ENCODE measurements at places on chromosomes 7 and 10.

- peak; percentile 63 for DNase-seq
These were observed 20.0 kb downstream of the UNC5B start for GRCh38 chr10:71232089-71232998.

- DNase-seq: peak; percentile 87
These were observed 171.5 kb downstream of the PRPF18 start for GRCh38 chr10:13758312-13758711.

DNA sequence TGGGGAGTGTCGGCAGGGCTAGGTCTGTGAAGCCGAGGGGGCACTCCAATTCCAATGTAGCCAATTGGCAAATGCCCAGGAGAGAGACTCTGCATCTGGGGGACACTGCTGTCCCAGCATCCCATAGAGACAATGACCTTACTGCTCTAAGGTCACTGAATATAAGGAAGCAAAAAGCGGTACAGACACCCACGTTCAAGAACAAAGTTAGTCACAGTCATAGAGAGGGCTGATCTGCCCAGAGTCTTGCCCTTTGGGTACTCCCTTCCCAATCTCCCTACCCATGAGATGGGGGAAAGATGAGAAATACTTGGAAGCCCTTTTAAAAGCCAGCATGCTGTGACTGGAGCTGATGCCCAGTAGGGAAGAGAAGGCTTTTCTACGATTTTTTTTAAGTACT is 76.3 kb upstream of the GSDME start:
- DNase-seq: no peak

DNA sequence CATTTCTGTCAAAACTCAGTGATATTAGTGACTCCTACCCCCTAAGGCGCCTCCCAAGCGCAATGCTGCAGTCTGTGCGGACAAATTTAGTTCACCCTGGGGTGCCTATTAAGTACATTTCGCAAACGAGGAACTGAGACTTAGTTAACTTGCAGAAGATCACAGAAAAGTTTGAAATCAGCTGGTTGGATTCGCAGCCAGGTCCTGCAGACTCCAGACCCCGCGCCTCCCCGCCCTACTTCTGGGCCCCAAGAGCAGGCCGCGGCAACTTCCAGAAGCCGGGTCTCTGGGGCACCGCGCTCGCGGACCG is 588 bp downstream of the CYREN start:
- DNase-seq: peak; percentile 43

DNA sequence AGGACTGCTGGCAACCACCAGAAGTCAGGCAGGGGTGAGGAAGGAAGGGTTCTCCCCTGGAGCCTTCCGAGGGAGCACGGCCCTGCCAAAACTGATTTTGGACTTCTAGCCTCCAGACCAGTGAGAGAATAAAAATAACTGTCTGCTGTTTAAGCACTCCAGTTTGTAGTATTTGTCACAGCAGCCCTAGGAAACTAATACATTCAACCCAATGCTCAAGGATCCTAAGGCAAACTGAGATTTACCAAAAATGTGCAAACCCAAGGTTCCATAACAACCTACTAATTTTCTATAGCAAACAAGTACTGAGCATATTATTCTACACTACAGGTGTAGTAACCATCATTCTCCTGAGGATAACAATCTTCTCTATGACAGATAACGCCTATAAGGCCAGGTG is 18.6 kb downstream of the ARHGAP12 start:
- DNase-seq: no peak

Data from fibroblast of the aortic adventitia (primary cell).